Activated T-cell treated with anti-CD3 and anti-CD28 coated beads, Interleukin-2, amount 50 U/mL, for 72 hours (primary cell): ENCODE measurements at places on chromosomes 1 and 21.

DNA sequence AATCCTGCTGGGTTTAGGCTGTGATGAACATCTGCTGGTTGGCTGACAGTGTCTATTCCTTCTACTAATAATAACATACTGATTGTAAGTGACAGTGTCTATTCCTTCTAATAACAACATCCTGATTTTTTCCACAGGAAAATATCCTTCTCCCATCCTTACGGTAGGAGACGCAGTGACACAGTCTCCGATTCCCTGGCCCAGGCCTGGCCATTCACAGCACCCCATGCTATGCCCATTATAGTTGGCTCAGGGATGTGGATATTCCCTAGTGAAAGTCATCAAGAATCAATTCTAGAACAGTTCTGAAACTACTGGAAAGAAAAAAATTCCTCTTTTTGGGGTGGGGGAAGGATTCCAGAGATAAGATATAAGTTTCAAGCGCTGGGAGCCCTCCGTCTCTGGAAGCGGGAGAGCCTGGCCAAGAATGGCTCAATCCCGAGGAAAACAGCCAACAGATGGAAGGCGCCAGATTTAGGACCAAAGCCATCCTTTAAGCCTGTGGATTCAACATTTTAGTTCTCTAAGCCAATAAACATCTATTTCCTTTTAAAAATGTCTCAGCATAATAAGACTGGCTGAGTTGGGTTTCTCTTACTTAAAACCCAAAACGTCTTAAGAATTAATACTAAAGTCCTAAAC, 88.6 kb downstream of the GPATCH2 start:
- no peak for DNase-seq

DNA sequence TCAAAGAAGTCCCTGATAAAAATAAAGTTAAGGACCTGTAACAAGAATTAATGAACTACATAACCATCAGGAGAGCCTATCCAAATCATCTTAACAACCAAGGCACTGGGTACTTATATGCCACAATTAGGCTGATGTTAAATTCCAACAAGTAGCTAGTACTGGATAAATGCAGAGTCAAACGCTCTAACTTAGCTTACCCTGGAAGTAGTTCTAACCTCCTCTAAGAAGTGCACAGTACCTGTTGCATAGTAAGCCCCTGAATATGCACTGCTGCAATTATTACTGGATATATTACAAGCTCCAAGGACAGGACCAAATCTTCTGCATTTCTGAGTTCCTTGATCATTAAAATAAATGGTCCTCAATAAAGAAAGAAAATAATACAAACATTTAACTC, 125.8 kb downstream of the RERE start:
- DNase-seq = no peak

GRCh38 chr1:168939110-168939946, 167.2 kb upstream of the ATP1B1 start:
- DNase-seq = no peak

- no peak for DNase-seq
These were observed 17.6 kb downstream of the MTFR1L start for GRCh38 chr1:25837262-25837875.

DNA sequence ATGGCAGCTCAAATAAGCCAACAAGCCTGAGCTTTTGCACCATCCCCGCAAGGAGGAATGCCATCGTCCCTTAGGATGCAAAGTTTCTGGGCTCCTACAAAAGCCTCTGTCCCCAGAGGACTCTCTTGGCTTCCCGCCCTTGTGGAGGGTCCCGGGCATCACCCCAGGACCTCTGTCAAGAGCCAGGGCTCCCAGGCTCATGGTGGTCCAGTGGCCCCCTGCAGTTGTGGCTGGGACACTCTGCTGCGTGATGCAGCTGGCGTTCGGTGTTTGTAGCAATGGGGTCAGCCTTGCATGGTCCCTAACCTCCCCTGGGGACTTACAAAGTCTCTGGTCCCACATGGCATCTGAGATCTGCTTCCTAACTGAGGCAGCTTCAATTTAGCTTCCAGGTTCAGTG, 104.7 kb downstream of the RIPK4 start:
- DNase-seq = no peak

GRCh38 chr1:179926850-179927205, 27.8 kb upstream of the CEP350 start:
- DNase-seq = no peak

- DNase-seq = no peak
These were observed 34.1 kb downstream of the TRIT1 start for GRCh38 chr1:39849203-39849602.

GRCh38 chr21:22855581-22855980, 1857.4 kb downstream of the NCAM2 start:
- DNase-seq = no peak

- no peak for DNase-seq
These were observed 95.8 kb upstream of the USH2A start for GRCh38 chr1:216518844-216519627.

- DNase-seq = no peak
These were observed 51.8 kb downstream of the RUNX1 start for GRCh38 chr21:34997294-34997693.

DNA sequence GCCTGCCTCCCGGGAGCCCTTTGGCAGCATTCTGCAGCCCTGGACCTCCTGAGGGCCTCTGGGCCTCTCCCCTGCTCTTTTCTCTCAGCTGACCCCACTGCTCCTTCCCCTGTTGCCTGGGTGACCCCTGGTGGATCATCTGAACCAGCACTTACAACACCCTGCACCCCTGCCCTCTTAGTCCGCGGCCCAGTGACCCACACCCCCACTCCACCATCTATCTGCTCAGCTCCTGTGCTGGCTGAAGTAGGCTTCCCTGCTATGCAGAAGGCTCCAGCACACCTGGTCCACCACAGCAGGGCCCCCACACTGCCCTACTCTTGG, 74.0 kb downstream of the DMRTA2 start:
- no peak for DNase-seq

- DNase-seq = peak; percentile 51
These were observed 29.1 kb upstream of the LRRC8C start for GRCh38 chr1:89603651-89604413.

GRCh38 chr1:235892202-235892601, 25.5 kb upstream of the LYST start:
- DNase-seq = no peak

DNA sequence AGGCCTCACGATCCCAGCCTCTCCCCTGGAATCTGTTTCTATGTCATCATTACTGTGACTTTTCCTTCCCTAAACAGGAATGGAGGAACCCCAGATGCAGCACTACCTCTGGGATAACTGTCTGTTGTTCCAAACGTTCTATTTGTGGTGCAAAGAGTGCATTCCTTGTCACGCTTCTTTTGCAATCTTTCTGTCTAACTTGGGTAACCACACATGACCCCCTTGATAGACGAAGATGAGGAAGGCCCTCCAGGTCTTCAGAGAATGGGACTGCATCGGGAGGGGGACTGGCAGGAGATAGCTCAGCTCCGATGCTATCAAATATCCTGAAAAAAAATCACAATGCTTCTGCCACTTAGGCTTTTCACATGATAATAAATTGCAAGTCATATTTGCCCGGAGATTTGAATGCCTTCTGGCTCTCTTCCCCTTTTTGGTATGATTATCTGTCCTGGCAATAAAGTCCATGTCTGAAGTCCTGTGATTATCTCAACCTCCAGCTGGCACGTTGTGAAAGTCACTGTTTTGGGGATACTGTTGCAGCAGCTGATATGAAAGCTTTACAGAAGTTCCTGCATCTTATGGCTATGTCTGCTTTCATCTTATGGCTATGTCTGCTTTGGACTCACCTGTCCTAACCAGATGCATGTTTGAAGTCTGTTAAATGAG, 148.7 kb upstream of the LMO4 start:
- no peak for DNase-seq

DNA sequence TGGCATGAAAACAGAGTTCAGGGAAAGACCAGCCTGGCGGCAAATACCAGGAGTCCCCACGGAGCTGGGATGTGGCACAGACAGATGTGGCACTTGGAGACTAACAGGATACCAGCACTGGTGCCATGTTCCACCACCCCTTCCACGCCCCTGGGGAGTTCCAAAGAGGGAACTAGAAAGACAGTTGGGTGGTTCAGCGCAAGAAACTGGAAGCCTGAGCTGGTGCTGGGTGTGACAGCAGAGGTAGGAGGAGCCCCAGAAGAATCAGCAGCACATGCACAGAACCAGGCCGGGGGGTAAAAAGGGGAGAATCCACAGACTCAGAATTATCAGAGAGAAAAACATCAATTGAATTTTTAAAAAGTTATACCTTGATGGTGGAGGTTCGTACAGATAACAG, 22.4 kb downstream of the DDX20 start:
- no peak for DNase-seq

DNA sequence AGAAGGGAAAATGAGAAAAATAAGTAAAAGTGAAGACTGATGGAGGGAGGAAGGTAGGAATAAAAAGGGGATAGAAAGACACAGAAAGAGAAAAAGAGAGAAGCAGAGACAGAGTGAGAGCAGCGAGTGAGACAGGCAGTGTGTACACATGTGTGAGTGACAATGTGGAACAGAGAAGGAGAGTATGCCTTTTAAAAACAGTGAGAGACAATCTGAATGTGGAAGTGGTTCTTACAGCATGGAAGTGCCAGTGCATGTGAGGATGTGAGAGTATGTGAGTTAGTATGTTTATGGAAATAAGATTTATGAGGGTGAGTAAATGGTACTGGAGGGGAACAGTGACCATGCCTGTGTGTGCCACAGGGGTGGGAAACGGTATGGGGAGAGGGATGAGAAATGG, 1.2 kb downstream of the NEGR1 start:
- no peak for DNase-seq

DNA sequence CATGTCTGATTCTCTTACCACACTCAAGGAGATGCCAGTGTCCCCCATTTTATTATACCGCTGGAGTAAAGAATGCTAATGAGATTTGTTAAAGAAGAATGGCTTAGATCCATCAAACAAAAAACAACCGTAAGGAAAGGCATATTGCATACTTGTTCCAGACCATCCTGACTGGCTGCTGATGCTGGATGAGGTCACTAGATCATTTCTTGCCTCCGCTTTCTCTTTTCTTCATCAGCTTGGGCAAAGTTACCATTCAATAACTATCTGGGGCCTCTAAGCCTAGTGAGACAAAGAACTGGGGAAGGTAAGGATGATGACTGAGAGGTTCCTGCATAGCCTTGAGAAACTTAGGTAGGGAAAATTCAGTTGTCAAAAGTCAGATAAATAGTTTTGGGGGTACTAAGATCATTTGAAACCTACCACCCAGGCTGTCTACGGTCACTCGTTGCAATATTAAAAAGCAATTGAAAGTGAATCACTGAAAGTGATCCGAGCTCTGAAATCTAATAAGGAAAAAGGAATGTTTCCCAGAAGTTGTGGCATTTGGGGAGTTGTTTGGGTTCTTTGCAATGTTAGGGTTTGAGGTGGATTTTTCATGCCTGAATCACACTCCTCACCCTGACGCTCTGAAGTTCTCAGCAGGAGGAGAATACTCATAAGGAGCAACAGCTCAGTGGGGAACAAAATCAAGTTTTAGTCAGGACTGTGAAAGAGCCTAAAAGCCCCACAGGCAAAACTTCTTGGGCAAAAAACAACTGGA, 176.8 kb downstream of the HHIPL2 start:
- DNase-seq = no peak

- no peak for DNase-seq
These were observed 2.2 kb upstream of the INAVA start for GRCh38 chr1:200892546-200892945.

DNA sequence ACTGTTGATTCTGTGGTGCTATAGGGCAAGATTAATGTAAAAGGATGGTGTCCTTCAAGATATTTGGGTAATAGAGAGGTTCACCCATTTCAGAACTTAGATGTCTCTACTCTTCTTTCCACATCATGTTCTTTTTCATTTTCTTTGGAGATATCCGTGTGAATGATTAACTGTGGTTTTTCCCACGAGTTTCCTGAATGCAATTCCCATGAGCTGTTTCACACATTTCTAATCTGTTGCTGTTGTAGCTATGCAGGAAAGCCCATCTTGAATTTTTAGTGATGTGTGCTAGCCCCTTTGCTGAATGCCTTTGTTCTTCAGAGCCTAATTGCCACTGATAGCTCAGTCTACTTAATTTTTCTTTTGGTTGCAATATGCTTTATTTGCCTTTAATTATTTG, 27.6 kb downstream of the SNX27 start:
- DNase-seq = no peak

- DNase-seq = no peak
These were observed 19.8 kb downstream of the NRIP1 start for GRCh38 chr21:15045017-15045416.

DNA sequence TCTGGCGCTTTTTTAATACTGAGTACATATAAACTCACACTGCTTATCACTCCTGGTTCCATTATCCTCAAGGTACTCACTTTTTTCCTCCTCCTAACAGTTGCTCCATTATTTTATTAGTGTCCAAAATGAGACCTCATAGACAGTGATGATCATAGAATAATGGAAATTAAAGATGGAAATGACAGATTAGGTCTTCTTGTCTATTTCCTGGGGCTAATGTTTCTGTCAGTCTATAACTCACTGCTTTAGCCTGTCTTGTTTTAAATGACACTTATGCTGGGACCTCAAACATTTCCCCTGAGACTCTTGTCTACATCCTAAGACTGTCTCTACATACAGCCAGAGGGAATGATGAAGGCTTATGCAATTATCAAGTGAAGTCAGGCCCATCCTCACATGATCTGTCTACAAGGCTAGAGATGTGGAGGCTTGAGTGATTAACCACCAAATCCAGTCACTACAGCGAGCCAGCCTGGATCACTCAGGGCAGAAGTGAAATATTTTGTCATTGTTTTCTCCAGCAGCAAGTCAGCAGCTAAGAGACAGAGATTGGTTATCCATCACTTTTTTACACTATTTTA, 152.1 kb downstream of the ASTN1 start:
- no peak for DNase-seq

DNA sequence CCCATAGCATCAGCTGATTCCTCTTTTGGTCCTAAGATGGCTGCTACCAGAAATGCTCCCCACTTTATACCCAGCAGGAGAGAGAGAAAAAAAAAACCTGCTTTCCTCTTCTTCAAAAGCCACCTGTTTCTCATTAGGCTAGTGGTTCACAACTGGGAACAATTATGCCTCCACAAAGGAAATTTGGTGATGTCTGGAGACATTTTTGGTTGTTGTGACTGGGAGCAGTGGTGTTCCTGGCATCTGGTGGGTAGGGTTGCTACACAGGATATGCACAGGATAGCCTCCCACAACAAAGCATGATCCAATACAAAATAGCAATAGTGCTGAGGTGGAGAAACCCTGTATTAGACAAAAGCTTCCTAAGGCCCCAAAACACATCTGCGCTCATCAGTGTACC, 38.5 kb upstream of the SGIP1 start:
- DNase-seq = no peak

- DNase-seq = no peak
These were observed 64.5 kb downstream of the NPHP4 start for GRCh38 chr1:5927506-5928370.

- no peak for DNase-seq
These were observed 45.5 kb downstream of the CACHD1 start for GRCh38 chr1:64515427-64515826.

DNA sequence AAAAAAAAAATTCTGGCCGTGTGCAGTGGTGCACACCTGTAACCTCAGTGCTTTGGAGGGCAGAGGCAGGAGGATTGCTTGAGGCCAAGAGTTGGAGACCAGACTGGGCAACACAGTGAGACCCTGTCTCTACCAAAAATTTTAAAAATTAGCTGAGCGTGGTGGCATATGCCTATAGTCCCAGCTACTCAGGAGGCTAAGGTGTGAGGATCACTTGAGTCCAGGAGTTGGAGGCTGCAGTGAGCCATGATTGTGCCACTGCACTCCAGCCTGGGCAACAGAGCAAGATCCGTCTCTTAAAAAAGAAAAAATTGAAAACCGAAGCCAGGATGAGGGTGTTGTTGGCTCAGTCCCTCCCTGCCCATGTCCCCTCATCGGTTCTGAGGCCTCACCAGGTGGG, 55.9 kb upstream of the PAX7 start:
- no peak for DNase-seq

- no peak for DNase-seq
These were observed 39.9 kb upstream of the CD1D start for GRCh38 chr1:158140764-158141192.
